T-cell (primary cell): ENCODE measurements at places on chromosomes 1 and 21. TPM values are rescaled to one million over a fixed set of nuclear protein-coding genes. Genes with fewer than 3 reads are reported as not detected.

The VANGL2 gene
- 0.20 TPM for total RNA-seq

The MMEL1 gene
- total RNA-seq, result 3.3 TPM

The YIPF1 gene
- 12.1 TPM for total RNA-seq

The FHAD1 gene
- total RNA-seq, result not detected

The CDC73 gene
- 64.4 TPM for total RNA-seq

The EFNA3 gene
- total RNA-seq, result not detected

The HMGCS2 gene
- total RNA-seq, result 0.56 TPM

The HRNR gene
- total RNA-seq, result not detected

The FCMR gene
- 275 TPM for total RNA-seq

The LMOD1 gene
- 0.10 TPM for total RNA-seq

The ATP5IF1 gene
- 78.1 TPM for total RNA-seq

GRCh38 chr1:230674581-230674980 lies 32.3 kb downstream of the COG2 start:
- no peak for DNase-seq
- peaks cover 84% of the 10 kb centered on the region for H3K36me3 ChIP-seq
- no peaks in the 10 kb centered on the region for H3K4me1 ChIP-seq
- H3K27ac ChIP-seq, result no peak overlapping the region
- no peaks in the 10 kb centered on the region for H3K27me3 ChIP-seq

DNA sequence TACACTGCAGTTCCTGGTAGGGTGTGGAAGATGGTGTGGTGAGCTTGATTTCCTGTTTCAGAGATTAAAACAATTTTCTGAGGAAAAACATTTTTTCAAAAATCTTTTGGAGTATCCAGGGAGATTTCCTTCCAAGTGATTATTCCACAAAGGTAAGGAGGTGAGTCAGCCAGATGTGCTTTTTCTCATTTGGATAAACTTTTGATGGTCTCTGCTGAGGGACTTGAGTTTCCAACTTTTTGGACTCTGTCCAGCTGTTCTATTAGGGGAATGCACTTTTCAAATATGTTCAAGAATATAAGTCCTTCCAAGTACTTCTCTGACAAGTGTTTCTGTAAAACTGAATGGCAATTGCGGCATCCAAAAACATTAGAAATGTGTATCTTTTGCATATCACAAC lies 628.8 kb upstream of the ADAMTS5 start:
- no peaks in the 10 kb centered on the region for H3K27me3 ChIP-seq
- H3K36me3 ChIP-seq, result no peaks in the 10 kb centered on the region
- no peak for DNase-seq
- no peaks in the 10 kb centered on the region for H3K4me1 ChIP-seq
- H3K4me3 ChIP-seq, result no peak overlapping the region

DNA sequence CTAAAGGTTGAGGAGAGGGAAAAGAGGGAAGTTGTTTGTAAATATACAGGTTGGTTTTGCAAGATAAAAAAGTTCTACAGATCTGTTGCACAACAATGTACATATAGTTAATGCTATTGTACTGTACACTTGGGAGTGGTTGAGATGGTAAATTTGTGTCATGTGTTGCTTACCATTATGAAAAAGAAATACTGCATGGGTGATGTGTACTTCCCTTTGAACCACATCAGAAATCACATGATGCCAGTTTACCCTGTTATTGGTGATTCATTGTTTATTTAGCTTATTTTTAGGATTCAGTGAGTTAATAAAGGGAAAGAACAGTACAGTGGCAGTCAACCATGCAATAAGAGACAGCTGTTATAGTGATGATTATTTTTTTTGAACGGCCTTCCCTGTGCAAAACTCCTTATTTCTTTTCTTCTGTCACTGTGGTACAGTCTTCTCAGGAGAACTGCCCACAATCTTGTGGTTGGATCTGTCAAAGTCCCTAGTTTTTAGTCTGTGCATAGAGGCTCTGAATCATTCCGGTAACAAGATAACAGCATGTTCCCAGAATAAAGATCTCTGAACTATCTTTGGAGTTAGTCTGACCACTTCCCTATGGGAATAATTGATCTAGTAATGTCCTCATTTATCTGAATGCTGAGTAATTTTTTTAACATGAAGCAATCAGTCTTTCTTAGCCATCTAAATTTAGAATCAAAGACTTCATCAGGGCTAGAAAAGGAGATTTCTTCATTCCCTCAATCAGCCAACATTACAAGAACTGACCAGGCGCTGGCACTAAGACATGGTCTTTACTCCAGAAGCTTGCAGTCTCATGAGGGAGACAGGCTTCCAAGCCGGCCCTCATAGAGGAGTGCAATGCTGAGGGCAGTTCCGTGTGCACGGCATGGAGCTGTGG lies 84.2 kb downstream of the SH3GLB1 start:
- no peaks in the 10 kb centered on the region for H3K4me1 ChIP-seq
- H3K36me3 ChIP-seq, result no peaks in the 10 kb centered on the region
- no peak overlapping the region for H3K4me3 ChIP-seq
- no peaks in the 10 kb centered on the region for H3K27me3 ChIP-seq
- DNase-seq, result no peak

DNA sequence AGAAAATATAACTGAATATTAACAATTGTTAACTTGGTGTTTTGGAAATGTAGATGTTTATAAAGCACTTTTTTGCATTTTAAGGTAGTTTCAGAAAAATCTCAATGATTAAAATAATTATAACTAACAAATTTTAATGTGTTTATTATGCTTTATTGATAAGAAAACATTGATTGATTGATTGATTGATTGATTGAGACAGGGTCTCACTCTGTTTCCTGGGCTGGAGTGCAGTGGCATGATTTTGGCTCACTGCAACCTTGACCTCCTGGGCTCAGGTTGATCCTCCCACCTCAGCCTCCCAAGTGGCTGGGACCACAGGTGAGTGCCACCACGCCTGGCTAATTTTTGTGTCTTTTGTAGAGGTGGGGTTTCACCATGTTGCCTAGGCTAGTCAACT lies 93.7 kb upstream of the QSOX1 start:
- H3K36me3 ChIP-seq, result no peaks in the 10 kb centered on the region
- no peaks in the 10 kb centered on the region for H3K4me1 ChIP-seq

DNA sequence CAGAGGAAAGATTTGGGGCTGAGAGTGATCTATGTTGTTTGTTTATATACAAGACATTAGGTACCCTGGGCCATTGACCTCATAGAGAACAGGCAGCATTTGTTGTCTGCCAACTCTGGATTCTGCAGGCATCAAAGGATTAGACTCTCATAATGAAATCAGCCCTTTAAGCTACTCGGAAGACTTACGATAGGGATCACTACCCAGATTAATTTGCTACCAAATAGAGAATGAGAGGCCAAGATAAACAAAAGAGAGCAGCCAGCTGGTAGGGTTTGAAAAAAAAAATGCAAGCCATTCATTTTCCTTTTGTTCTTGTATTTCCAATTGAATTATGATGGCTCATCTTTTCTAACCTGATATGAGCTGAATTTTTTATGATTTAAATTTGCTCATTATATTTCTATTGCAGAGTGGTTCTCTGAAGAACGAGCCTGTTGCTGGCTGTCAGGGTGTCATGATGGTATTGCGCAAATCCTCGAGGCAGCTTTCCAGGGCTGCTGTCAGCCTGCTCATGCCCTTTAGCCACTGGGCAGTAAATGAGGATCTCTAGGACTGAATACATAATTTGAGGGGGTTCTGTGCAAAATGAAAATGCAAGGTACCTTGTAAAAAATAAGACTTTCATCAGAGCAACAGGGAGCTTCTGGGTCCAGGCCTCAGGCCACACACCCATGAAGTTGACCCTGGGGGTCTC lies 116.4 kb upstream of the KCNJ15 start:
- no peaks in the 10 kb centered on the region for H3K4me1 ChIP-seq
- no peak for DNase-seq
- no peaks in the 10 kb centered on the region for H3K27me3 ChIP-seq
- H3K27ac ChIP-seq, result no peak overlapping the region
- no peak overlapping the region for H3K4me3 ChIP-seq

GRCh38 chr1:47986761-47987200 lies 10.4 kb downstream of the TRABD2B start:
- no peaks in the 10 kb centered on the region for H3K36me3 ChIP-seq
- no peak overlapping the region for H3K4me3 ChIP-seq
- H3K27ac ChIP-seq, result no peak overlapping the region
- H3K4me1 ChIP-seq, result no peaks in the 10 kb centered on the region
- peaks cover 14% of the 10 kb centered on the region for H3K27me3 ChIP-seq

- H3K4me1 ChIP-seq, result no peaks in the 10 kb centered on the region
- no peak for DNase-seq
- no peaks in the 10 kb centered on the region for H3K27me3 ChIP-seq
- H3K36me3 ChIP-seq, result no peaks in the 10 kb centered on the region
Measured at GRCh38 chr1:201914456-201915235, 25.9 kb downstream of the SHISA4 start.

- DNase-seq, result no peak
- H3K27me3 ChIP-seq, result no peaks in the 10 kb centered on the region
- peaks cover 6% of the 10 kb centered on the region for H3K36me3 ChIP-seq
- no peak overlapping the region for H3K27ac ChIP-seq
Measured at GRCh38 chr21:41428847-41429246, 2.8 kb downstream of the MX1 start.

DNA sequence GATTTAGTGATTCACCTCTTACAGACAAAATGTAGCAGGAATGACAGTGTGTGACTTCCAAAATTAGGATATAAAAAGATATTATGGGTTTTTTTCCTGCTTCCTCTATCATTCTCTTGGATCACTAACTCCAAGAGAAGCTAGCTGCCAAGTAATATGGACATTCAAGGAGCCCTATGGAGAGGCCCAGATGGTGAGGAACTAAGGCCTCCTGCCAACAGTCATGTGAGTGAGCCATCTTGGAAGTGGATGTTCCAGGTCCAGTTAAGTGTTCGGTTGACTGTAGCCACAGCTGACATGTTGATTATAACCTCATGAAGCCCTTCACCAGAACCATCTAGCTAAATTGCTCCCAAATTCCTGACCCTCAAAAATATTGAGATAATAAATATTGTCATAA lies 38.8 kb downstream of the CD160 start:
- H3K4me3 ChIP-seq, result no peak overlapping the region
- peaks cover 9% of the 10 kb centered on the region for H3K36me3 ChIP-seq
- H3K4me1 ChIP-seq, result no peaks in the 10 kb centered on the region
- no peak for DNase-seq
- H3K27ac ChIP-seq, result no peak overlapping the region

DNA sequence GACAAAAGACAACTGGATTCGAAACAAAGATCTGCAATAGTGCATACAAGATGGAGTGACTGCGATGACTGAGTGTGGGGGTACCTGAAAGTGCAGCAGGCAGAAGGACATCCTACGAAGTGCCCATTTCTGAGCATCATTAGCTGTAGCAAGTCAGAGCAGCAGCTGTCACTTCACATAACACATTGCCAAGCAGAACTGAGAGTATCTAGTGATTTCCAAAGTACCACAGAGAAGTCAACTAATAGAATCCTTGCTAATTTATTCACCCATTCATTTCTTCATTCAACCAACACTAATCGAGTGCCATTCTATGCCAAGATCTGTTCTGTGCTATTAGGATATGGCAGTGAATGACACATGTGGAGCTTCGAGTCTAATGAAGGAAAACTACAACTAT lies 31.6 kb upstream of the CAMSAP2 start:
- no peaks in the 10 kb centered on the region for H3K4me1 ChIP-seq
- no peak for DNase-seq
- no peak overlapping the region for H3K27ac ChIP-seq
- no peaks in the 10 kb centered on the region for H3K27me3 ChIP-seq
- H3K36me3 ChIP-seq, result no peaks in the 10 kb centered on the region

- no peaks in the 10 kb centered on the region for H3K4me1 ChIP-seq
- H3K27ac ChIP-seq, result no peak overlapping the region
- H3K4me3 ChIP-seq, result no peak overlapping the region
- H3K27me3 ChIP-seq, result no peaks in the 10 kb centered on the region
Measured at GRCh38 chr1:200262326-200262965, 147.4 kb downstream of the ZNF281 start.

DNA sequence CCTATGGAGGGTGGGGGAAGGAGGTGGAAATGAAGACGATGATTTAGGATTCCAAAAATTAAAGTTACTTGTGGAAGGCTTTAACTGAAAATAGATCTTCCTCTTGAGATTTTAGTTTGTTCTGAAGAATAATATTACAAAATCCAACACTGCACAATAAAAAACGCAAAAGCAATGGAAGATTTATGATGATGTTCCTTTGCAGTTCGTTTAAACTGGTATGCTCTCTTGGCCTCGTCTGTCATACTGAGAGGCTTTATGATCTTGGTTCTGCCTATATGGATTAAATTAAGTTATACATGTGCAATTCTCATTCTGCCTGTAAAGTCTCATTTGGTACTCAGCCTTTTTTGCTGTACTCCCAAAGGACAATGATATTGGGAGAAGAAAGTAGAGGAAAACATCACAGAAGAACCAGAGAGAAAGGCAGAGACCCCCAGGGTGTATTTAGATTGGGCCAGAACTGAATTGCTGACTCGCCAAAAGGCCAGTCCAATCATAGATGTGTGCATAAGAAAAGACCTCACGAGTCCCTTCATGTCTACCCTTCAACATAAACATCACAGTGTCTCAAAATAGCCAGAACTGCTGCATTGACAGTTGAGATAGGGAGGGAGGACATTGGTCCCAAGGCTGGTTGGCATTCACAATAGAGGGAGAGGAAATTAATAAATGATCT lies 188.6 kb downstream of the GREM2 start:
- no peaks in the 10 kb centered on the region for H3K4me1 ChIP-seq
- no peak overlapping the region for H3K4me3 ChIP-seq
- H3K27me3 ChIP-seq, result no peaks in the 10 kb centered on the region
- H3K27ac ChIP-seq, result no peak overlapping the region
- no peak for DNase-seq
- H3K36me3 ChIP-seq, result no peaks in the 10 kb centered on the region

DNA sequence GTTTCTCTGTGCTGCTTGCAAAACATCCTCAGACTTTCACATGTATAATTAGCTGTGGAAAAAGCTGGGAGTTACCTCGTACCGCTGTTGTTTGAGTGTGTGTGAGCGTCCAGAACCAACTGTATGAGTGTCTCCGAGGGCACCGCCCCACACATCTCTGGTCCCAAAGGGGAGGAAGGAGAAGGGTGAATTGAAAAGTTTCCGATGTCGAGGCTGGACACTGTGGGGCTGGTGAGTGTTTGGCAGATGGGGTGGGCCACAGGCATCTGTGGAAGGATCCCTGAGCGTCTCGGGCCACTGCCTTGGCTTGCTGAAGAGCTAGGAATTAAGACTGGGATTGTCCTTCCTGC lies 1.2 kb downstream of the ATP2B4 start:
- H3K27ac ChIP-seq, result peak overlapping the region; percentile 87
- peaks cover 5% of the 10 kb centered on the region for H3K36me3 ChIP-seq
- peak overlapping the region; percentile 67 for H3K4me3 ChIP-seq
- peaks cover 25% of the 10 kb centered on the region for H3K4me1 ChIP-seq

DNA sequence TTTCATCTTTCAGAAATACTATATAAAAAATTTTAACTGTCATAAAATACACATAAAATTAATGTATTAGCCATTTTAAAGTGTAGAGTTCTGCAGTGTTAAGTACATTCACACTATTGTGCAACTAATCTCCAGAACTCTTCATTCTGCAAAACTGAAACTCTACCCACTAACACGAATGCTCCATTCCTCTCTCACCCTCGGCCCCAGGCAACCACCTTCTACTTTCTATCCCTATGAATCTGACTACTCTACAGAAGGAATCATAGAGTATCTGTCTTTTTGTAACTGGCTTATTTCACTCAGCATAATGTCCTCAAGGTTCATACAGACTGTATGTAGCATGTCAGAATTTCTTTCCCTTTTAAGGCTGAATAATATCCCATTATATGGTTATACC lies 43.4 kb downstream of the LTN1 start:
- H3K4me1 ChIP-seq, result no peaks in the 10 kb centered on the region
- H3K4me3 ChIP-seq, result no peak overlapping the region
- H3K27ac ChIP-seq, result no peak overlapping the region
- no peaks in the 10 kb centered on the region for H3K27me3 ChIP-seq
